ENCODE measurements at places on chromosomes 12 and 14.
A peak's percentile ranks its signal among the peaks of the same experiment; 100 is the strongest.

- peaks cover 36% of the 10 kb centered on the region for H3K36me3 ChIP-seq
- H3K27ac ChIP-seq = peak overlapping the region; percentile 70
- H3K4me3 ChIP-seq = peak overlapping the region; percentile 87
- H3K27me3 ChIP-seq = peaks cover 12% of the 10 kb centered on the region
- no peak for DNase-seq
Observed at GRCh38 chr14:68797121-68797670, 4.3 kb upstream of the ZFP36L1 start.

- DNase-seq = no peak
- peaks cover 21% of the 10 kb centered on the region for H3K36me3 ChIP-seq
- H3K27me3 ChIP-seq = no peaks in the 10 kb centered on the region
- H3K4me1 ChIP-seq = peaks cover 41% of the 10 kb centered on the region
- no peak overlapping the region for H3K4me3 ChIP-seq
Observed at GRCh38 chr14:73997944-73998447, 21.1 kb downstream of the ENTPD5 start.

DNA sequence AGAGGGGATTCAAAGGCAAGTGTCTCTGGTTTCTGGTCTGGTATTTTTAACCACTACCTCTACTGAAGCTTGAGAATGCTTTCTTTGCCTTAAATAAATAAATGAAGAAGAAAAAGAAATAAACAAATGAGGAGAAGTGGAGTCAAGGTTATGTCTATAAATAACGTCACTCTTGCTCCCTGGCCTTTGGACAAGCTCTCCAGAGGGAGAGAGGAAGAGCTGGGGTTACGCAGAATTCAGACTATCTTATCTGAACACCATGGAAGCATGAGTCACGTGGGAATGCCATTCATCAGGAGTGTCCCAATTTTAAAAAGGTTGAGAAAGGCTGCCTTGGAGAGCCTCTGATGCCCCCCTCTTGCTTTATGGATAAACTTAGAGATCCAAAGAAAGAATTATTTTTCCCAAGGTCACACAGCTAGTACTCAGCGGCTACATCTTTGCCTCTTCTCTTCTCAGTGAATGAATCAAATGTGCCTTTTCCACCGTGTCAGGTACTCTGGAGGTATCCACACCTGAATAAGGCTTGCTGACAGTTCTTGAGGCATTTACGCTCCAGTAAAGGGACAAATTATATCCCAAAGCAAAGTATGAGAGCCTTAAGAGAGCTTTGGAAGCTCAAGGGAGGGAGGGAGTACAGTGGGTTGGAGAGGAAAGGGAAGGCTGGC, 12.9 kb upstream of the MSI1 start:
- H3K4me1 ChIP-seq = peaks cover 31% of the 10 kb centered on the region
- no peaks in the 10 kb centered on the region for H3K36me3 ChIP-seq
- no peak overlapping the region for H3K4me3 ChIP-seq
- H3K27ac ChIP-seq = peak overlapping the region; percentile 64
- DNase-seq = no peak

- peaks cover 9% of the 10 kb centered on the region for H3K27me3 ChIP-seq
- no peak overlapping the region for H3K4me3 ChIP-seq
- H3K27ac ChIP-seq = no peak overlapping the region
- peaks cover 5% of the 10 kb centered on the region for H3K36me3 ChIP-seq
- no peak for DNase-seq
Observed at GRCh38 chr12:2364631-2365051, 311.9 kb downstream of the CACNA1C start.

DNA sequence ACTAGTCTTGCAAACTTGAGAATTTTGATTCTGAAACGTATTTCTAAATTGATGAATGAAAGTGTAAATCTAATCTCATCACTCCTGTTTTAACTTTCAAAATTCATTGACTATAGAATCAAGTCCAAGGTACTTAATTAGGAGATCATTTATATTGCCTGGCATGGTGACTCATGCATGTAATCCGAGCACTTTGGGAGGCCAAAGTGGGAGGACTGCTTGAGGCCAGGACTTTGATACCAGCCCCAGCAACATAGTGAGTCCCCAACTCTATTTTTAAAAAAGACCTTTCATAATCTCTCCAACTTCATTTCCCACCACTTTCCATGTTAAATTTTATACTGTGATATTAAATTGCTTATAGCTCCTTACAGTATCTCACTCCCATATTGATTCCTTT, 3.0 kb upstream of the MIPOL1 start:
- peaks cover 4% of the 10 kb centered on the region for H3K27me3 ChIP-seq
- no peak overlapping the region for H3K27ac ChIP-seq
- peaks cover 38% of the 10 kb centered on the region for H3K4me1 ChIP-seq
- no peak for DNase-seq
- H3K36me3 ChIP-seq = no peaks in the 10 kb centered on the region

- peaks cover 13% of the 10 kb centered on the region for H3K27me3 ChIP-seq
- peak; percentile 49 for DNase-seq
- H3K36me3 ChIP-seq = no peaks in the 10 kb centered on the region
- no peak overlapping the region for H3K27ac ChIP-seq
- H3K4me3 ChIP-seq = peak overlapping the region; percentile 0
Observed at GRCh38 chr12:124715121-124715990, 147.9 kb upstream of the NCOR2 start.

GRCh38 chr14:32561520-32561919, 232.4 kb downstream of the AKAP6 start:
- no peaks in the 10 kb centered on the region for H3K36me3 ChIP-seq
- DNase-seq = no peak
- H3K4me1 ChIP-seq = no peaks in the 10 kb centered on the region
- no peak overlapping the region for H3K27ac ChIP-seq
- H3K4me3 ChIP-seq = no peak overlapping the region

GRCh38 chr14:91360490-91361232, 57.0 kb downstream of the CCDC88C start:
- no peak for DNase-seq
- H3K36me3 ChIP-seq = peaks cover 18% of the 10 kb centered on the region
- H3K27ac ChIP-seq = no peak overlapping the region
- H3K27me3 ChIP-seq = no peaks in the 10 kb centered on the region

DNA sequence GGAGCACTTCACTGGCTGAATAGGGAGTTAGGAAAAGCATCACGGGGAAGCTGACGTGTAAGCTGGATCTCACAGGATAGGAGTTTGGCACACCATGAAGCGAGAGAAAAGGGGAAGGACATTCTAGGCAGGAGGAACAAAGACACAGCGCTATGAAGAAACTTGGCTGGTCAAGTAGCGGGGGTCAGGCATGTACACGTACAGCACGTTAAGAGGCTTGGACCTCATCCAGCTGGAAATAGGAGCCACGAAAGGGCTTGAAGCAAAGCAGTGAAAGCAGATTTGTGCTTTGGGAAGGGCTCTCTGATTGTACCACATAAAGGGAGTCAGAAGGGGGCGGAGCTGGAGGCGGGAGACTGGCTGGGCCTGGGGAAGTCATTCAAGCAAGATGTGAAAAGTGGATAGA, 19.6 kb upstream of the GALNT8 start:
- no peaks in the 10 kb centered on the region for H3K27me3 ChIP-seq
- H3K36me3 ChIP-seq = peaks cover 71% of the 10 kb centered on the region
- no peaks in the 10 kb centered on the region for H3K4me1 ChIP-seq
- no peak for DNase-seq
- H3K27ac ChIP-seq = peak overlapping the region; percentile 34
- H3K4me3 ChIP-seq = no peak overlapping the region

DNA sequence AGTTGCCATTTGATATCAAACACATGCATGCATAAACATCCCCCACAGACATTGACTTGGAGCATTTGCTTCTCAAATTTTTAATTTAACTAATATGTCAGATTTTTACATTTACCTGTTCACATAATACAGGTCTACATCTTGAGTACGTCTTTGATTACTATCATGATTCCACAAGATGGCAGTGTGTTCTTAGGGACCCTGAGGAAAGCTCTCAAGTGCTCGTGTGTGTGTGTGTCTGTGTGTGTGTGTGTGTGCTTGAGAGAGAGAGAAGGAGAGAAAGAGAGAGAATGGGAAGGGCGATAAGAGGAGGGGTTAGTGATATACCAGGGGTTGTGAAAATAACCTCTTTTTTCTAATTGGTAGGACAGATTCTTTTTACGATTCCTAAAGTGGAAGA, 167.1 kb upstream of the OR4E1 start:
- no peak for DNase-seq
- H3K27me3 ChIP-seq = peaks cover 35% of the 10 kb centered on the region
- H3K27ac ChIP-seq = no peak overlapping the region
- H3K4me3 ChIP-seq = no peak overlapping the region
- no peaks in the 10 kb centered on the region for H3K36me3 ChIP-seq

DNA sequence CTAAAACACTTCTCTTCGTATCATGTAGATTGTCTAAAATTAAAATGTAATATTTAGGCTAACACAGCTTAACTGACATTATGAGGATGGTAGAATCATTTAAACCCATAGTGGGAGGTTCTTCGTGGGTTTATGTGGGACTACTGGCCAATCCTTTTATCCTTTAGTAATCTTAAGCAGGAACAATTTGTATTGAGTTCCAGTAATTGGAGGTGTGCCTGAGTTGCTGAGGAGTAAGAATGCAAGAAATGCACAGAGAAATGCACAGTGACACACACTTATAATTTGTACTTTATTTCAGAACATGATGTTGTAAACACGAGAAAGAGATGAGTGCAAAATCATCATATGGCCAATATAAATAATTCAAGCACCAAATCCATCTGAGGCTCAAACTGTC, 22.3 kb downstream of the OTOGL start:
- no peak for DNase-seq
- no peaks in the 10 kb centered on the region for H3K36me3 ChIP-seq
- H3K27ac ChIP-seq = no peak overlapping the region

- peak overlapping the region; percentile 40 for H3K27ac ChIP-seq
- peak overlapping the region; percentile 3 for H3K4me3 ChIP-seq
- H3K36me3 ChIP-seq = no peaks in the 10 kb centered on the region
- peaks cover 14% of the 10 kb centered on the region for H3K27me3 ChIP-seq
- peaks cover 27% of the 10 kb centered on the region for H3K4me1 ChIP-seq
- no peak for DNase-seq
Observed at GRCh38 chr12:100375038-100375735, 18.3 kb downstream of the SLC17A8 start.

GRCh38 chr14:97268097-97268496, 470.9 kb downstream of the VRK1 start:
- no peaks in the 10 kb centered on the region for H3K36me3 ChIP-seq
- H3K27ac ChIP-seq = no peak overlapping the region
- H3K4me3 ChIP-seq = no peak overlapping the region

GRCh38 chr12:55666508-55666907, 29.8 kb downstream of the OR10P1 start:
- peaks cover 9% of the 10 kb centered on the region for H3K27me3 ChIP-seq
- no peaks in the 10 kb centered on the region for H3K4me1 ChIP-seq
- no peak for DNase-seq
- H3K36me3 ChIP-seq = no peaks in the 10 kb centered on the region
- no peak overlapping the region for H3K4me3 ChIP-seq

- peaks cover 4% of the 10 kb centered on the region for H3K36me3 ChIP-seq
- H3K4me1 ChIP-seq = peaks cover 33% of the 10 kb centered on the region
- no peaks in the 10 kb centered on the region for H3K27me3 ChIP-seq
- H3K4me3 ChIP-seq = no peak overlapping the region
- no peak for DNase-seq
Observed at GRCh38 chr12:43208627-43209026, 343.4 kb downstream of the ADAMTS20 start.

GRCh38 chr14:76708028-76708427, 53.2 kb upstream of the VASH1 start:
- no peak overlapping the region for H3K4me3 ChIP-seq
- H3K4me1 ChIP-seq = peaks cover 14% of the 10 kb centered on the region
- H3K27ac ChIP-seq = no peak overlapping the region

DNA sequence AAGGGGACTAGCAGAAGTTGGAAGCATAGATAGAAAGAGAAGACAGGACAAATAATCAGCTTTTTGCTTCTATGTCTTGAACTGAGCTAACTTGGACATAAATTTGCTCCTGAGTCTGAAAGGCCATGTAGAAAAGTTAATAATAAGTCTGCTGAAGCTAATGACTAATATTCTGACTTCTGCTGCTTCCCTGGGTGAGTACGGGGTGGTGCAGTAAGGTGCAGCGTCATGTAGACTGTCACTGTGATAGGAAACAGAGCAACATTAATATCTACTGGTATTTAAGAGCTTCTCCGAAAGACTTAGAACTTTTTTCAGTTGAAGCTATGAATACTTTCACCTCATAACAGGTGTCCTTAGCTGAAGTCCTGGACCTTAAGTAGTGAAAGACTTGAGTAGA, 34.1 kb upstream of the CPM start:
- H3K4me1 ChIP-seq = peaks cover 7% of the 10 kb centered on the region
- no peaks in the 10 kb centered on the region for H3K36me3 ChIP-seq
- no peak for DNase-seq
- H3K27ac ChIP-seq = no peak overlapping the region
- peaks cover 3% of the 10 kb centered on the region for H3K27me3 ChIP-seq

DNA sequence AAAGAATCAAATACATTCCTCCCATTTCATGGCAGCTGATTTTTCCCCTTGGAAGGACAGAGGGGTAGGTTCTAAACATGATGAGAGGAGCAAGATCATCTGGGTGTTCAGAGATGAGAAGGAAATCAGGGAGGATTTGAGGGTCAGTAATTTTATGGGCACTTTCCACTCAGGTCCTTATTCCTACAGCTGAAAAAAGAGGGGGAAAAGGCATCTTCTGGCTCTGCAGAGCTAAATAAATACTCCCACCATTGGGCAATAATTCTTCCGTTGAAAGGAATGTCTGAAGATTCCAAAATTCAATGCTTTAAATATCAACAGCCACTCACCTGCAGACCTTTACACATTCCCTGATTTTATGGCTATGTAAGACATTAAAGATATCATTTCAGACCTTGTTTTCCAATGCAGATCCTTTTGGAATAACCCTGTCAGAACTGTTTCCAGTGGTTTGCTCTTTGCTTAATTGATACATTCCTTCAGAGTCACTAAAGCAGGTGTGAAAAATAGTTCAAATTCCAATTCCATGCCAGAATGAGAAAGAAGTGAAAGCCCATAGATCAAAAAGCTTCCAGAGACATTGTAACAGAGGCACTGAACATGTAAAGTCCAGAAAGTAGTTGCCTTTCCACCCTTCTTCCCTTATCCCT, 233.3 kb upstream of the KRR1 start:
- peak overlapping the region; percentile 95 for H3K27ac ChIP-seq
- peaks cover 27% of the 10 kb centered on the region for H3K4me1 ChIP-seq
- H3K27me3 ChIP-seq = peaks cover 3% of the 10 kb centered on the region
- H3K4me3 ChIP-seq = no peak overlapping the region
- peaks cover 16% of the 10 kb centered on the region for H3K36me3 ChIP-seq
- no peak for DNase-seq

DNA sequence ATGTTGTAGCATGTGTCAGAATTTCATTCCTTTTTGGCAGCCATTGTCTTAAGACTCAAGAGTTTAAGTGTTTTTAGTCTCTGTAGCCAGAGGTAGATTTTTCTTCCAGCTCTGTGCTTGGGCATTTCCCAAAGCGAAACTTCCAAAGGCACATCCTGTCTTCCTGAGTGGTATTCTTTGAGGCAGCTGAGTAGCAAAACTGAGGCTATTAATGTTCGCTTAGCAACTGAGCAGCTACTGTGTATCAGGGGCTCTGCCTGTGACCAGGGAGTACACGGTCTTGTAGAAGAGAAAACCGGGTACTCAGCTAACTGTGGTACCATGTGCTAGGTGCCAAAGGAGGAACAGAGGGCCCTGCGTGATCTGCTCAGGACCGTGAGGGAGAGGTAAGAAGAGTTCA, 52.0 kb downstream of the ETV6 start:
- H3K27ac ChIP-seq = peak overlapping the region; percentile 97
- peaks cover 54% of the 10 kb centered on the region for H3K4me1 ChIP-seq
- no peak for DNase-seq
- no peaks in the 10 kb centered on the region for H3K27me3 ChIP-seq
- peak overlapping the region; percentile 61 for H3K4me3 ChIP-seq

- DNase-seq = no peak
- H3K27ac ChIP-seq = no peak overlapping the region
Observed at GRCh38 chr14:43729143-43729542, 777.9 kb downstream of the FSCB start.
